Eye (tissue), 1 donor: ENCODE measurements at places on chromosomes 5 and 9.
A peak's percentile ranks its signal among the peaks of the same experiment; 100 is the strongest.

DNA sequence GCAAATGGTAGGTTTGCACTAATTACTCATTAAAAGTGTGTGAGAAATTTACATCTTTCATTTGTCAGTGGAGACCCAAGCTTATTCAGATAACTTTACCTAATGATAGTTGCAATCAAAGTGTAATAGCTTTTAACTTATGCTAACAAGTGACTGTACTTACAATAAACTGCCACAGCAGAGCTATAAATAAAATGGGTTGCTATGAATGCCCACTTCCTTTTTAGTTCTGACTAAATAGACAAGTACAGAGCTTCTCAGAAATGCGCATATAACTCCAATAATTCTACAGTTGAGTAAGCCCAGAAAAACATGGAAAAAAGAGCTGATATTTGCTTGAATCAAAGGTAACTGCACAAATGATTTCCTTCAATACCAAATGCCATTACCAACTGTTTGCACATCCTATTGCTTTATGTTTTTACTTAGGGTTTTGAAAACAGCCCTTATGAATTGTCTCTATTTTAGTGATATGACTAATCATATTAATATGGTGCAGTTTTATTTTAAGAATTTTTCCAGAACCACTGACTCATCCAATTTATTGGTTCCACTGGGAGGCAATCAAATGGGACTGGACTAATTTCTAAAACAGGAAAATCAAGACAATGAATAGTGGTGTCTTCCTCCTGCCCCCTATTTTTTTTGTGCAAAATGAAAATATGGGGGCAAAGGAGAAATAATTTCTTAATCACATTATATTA lies 84.1 kb downstream of the PPP2R2B start:
- no peak for DNase-seq

GRCh38 chr5:99176186-99176585 lies 247.4 kb upstream of the CHD1 start:
- no peak for DNase-seq

GRCh38 chr9:11319538-11319937 lies 706.7 kb upstream of the PTPRD start:
- peak; percentile 68 for DNase-seq

GRCh38 chr5:124806373-124807077 lies 60.1 kb upstream of the ZNF608 start:
- DNase-seq, result peak; percentile 94

GRCh38 chr9:24502206-24502937 lies 43.3 kb downstream of the IZUMO3 start:
- DNase-seq, result peak; percentile 8

- no peak for DNase-seq
Observed at GRCh38 chr9:135665795-135666189, 2.7 kb downstream of the LCN9 start.

GRCh38 chr5:132576123-132576522 lies 19.3 kb downstream of the RAD50 start:
- no peak for DNase-seq

- DNase-seq, result peak; percentile 15
Observed at GRCh38 chr5:118902656-118903438, 85.5 kb downstream of the DTWD2 start.

GRCh38 chr5:158869092-158869491 lies 230.6 kb downstream of the EBF1 start:
- peak; percentile 65 for DNase-seq

GRCh38 chr9:16331031-16331430 lies 539.4 kb downstream of the BNC2 start:
- DNase-seq, result peak; percentile 46

DNA sequence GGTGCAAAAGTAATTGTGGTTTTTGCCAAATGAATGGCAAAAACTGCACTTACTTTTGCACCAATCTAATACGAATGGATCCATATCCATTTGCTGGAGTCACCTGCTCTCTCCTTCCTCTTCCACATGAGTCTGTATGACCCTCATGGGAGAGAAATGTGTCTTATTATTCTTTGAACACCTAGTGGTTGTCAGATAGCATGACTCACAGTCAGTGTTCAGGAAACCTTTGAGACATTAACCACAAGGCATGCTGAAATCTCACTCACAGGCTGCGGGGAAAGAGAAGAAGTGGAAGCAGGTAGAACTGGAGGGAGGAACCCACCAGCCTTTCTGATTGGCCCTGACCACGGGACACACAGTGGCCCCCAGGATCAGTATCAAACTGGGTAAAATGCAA lies 222.8 kb upstream of the KLF4 start:
- DNase-seq, result no peak

DNA sequence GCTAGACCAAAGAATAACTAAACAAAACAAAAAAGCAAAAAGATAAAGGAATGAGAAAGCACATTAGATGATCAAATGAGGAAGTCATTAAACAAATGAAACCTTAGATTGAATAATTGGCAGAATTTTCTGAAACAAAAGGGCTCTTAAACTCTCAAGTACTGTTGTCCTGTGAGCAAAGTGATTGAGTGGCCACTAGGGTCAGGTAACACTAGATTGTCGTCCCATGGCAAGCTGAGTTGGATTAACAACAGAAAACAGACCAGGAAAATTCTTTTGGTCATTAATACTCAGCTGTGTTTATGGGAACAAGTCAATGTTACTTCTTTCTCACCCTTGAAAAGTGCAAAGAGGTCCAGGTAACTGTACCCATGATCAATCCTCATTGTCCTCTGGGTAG lies 81.6 kb upstream of the MRPS30 start:
- DNase-seq, result no peak

GRCh38 chr5:71483355-71483754 lies 27.9 kb downstream of the BDP1 start:
- DNase-seq, result no peak

- peak; percentile 70 for DNase-seq
Observed at GRCh38 chr9:15642369-15642962, 89.6 kb downstream of the CCDC171 start.

DNA sequence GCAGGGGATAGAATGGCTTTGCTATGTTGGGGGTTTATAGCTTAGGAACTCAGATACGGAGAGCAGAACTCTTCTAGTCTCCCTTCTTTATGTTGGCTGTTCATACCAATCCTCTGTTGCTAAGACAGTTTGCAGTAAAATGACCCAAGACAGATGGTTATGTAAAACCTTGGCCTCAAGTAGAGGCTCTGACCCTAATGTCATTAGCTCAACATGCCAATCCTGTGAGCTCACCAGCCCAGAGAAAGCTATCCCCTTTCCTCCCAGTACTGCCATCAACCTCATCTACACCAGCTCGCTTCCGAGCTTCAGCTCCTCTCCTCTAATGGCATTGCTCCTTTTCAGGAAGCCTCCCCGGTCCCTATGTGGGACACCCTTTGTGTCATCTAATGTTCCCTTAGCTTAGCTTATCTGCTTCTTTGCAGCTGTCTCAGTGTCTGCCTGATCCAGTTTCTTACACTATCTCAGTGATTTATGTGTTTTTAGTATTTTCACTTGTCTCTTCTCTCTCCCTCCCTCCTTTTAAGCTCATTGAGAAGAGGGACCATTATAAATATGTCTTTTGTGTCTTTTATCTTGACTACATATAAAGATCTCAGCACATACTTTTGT lies 281.3 kb upstream of the CLINT1 start:
- no peak for DNase-seq

DNA sequence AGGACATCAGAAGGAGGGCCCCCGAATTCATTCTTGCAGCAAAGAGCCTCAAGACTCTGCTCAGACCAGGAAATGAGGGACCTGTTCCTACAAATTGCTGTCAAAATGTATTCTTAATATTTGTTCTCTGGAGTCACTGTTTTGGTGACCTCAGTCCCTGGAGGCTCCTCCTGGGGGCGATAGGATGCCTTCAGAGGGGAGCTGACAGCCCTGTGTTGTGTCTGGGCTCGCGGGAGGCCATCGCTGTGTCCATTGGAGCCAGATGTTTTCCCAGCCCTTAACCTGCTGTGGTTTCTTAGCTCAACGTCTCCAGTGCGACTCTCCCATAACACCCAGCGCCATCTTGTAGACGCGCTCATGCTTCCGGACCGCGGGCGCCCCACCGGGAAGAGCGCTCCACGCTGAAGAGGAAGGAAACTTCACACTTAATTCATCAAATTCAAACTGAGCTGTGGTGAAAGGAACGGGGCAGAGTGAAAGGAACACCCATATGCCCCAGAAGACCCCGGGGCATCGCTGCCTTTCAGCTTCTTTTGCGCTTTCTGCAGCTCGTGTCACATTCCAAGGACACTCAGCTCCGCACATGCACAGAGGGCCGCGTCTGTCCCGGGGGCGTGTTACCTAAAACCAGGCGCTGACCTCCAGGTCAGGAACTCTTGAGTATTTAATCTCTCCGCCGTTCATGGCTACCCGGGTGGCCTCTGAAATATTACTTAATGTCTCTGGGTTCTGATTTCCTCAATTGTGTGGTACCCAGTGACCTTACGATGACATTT lies 112.3 kb upstream of the GDNF start:
- DNase-seq, result peak; percentile 11

- DNase-seq, result no peak
Observed at GRCh38 chr5:159698322-159698721, 218.0 kb upstream of the ADRA1B start.

- DNase-seq, result no peak
Observed at GRCh38 chr9:88355166-88355565, 33.1 kb upstream of the SPIN1 start.

GRCh38 chr5:6840136-6840793 lies 127.0 kb downstream of the TENT4A start:
- DNase-seq, result no peak
